Stromal cell of bone marrow (primary cell): ENCODE measurements at places on chromosomes 4 and X.

GRCh38 chr4:140893939-140894338, 137.8 kb upstream of the TBC1D9 start:
- DNase-seq, result peak; percentile 13

DNA sequence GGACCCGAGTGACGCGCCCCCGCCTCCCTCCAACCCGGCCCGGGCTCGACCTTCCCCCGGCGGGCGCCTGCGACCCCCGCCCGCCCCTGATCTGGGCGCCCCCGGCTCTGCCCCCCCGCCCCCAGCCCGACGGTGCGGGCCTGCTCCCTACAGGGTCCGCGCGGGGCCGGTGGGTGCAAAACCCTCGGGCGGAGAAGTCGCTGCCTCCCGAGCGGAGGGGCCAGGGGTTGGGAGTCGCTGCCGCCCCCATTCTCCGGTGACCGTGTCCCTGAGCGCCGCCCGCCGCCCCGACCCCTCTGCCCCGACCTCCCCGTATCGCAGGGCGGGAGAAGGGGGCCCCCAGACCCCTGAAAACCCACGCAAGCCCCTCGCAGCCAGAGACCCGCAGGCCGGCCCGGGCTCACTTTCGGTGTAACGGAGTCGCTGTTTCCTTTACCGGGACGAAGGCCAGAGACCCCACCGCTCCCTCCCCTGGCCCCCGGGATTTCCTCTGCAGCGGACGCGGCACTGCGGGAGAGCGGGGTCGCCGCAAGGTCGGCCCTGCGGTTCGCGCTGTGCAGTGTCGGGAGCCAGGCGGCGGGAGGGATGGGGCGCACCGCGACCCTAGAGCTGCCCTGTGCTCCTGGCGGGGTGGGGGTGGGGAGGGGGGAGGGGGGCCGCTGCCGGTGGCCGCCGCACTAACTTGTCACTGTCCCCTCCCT, 729 bp upstream of the CPLX1 start:
- DNase-seq, result no peak

- no peak for DNase-seq
Measured at GRCh38 chrX:88584283-88584682, 162.7 kb upstream of the CPXCR1 start.

GRCh38 chrX:6813836-6814370, 279.0 kb upstream of the VCX3A start:
- DNase-seq, result no peak

DNA sequence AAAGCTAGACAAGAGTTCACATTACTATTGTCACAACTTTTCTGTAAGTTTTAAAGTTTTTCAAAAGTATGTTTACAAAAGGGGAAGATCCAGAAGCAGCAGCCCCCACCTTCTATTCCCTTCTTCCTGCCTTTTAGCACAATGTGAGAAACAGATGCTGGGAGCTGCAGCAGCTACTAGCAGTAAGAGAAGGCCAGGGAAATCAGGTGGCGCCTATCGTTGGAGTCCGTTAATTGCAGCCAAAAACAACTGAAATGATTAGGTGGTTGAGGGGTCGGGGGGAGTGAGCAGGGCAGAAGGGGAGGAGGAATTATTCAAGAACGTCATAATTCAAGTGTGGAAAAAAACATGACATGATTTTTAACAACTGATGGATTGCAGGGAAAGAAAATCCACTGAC, 27.4 kb downstream of the FRYL start:
- DNase-seq, result no peak

- peak; percentile 81 for DNase-seq
Measured at GRCh38 chr4:128571747-128572146, 237.8 kb upstream of the JADE1 start.
